HT1080 (cell line): ENCODE measurements at places on chromosomes 6 and 20.

GRCh38 chr6:113171882-113172281 is 685.3 kb upstream of the MARCKS start:
- DNase-seq: no peak

GRCh38 chr6:47484616-47485015 is 7.0 kb downstream of the CD2AP start:
- peak; percentile 83 for DNase-seq

DNA sequence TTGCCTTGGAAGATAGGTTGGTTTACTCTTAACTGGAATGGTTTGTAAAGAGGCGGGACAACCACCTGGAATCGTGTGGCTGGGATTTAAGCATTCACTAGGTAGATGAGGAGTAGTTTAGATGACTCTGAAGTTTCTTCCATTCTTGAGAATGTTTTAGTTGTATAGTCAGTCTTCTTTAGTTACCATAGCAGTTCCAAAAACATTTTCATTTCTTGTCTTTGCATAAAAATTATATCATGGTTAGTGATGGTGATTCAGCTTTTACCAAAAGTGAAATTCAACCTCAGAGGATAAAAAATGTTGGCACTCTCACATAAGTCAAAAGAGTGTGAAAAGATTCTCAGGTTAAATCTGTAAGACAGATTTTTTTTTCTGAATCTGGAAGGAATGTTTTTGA is 70.3 kb downstream of the SMAP1 start:
- no peak for DNase-seq

DNA sequence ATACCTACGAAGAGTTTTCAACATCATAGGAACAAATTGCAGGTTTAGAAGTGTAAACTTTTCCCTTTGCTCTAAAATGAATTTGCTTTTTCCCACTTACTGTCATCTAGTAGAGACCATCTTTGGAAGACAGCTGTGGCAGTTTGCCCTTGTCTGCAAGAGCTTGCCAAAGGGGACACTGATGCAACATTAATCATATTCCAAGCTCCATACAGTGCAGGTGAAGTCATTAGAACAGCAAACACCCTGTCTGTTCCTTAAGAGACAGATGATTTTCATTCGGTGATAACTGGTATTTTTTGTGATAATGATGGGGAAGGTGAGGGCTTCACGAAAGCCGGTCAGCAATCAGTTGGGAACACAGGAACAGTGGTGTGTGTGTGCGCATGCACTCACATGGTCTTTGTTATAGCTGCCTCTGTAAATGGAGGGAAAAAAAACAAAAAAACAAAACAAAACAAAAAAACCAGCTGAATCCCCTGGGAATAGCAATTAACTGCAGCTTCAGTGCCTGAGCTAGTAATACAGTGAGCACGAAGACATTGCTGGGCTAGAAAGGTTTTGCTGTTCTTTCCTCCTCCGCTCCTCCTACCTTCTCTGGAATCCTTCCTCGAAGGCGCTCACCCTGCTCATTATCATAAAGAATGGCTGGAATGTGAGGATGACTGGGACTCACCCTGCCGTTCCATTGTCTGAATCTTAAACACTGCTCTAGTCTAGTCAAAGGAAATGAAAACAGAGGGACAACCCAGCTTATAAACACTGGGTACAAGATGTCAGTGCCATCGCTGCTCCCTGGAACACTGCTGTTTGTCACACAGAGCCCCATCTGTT is 35.2 kb upstream of the KIF13A start:
- peak; percentile 42 for DNase-seq

GRCh38 chr6:154861825-154862224 is 128.6 kb downstream of the SCAF8 start:
- DNase-seq: no peak

DNA sequence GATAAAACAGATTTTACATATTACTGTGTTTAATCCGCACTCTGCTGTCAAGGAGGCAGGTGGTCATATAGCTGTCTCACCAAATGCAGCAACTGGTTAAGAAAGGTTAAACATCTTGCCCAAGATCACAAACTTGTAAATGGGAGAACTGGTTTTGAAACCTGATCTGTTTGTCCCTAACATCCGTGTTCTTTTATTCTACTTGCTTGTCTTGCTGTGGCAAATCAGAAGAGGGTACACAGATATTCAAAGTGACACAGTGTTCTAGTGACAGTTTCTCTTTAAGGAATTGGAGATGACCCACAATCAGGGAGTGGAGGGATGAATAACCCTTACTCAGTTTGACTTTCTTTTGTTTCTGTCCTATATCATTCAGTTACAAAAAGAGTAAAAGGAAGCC is 83.0 kb upstream of the SGK1 start:
- no peak for DNase-seq

GRCh38 chr20:16061351-16061750 is 511.9 kb downstream of the KIF16B start:
- DNase-seq: no peak

- DNase-seq: peak; percentile 90
These were observed 89.4 kb upstream of the ANKEF1 start for GRCh38 chr20:9945408-9945807.

DNA sequence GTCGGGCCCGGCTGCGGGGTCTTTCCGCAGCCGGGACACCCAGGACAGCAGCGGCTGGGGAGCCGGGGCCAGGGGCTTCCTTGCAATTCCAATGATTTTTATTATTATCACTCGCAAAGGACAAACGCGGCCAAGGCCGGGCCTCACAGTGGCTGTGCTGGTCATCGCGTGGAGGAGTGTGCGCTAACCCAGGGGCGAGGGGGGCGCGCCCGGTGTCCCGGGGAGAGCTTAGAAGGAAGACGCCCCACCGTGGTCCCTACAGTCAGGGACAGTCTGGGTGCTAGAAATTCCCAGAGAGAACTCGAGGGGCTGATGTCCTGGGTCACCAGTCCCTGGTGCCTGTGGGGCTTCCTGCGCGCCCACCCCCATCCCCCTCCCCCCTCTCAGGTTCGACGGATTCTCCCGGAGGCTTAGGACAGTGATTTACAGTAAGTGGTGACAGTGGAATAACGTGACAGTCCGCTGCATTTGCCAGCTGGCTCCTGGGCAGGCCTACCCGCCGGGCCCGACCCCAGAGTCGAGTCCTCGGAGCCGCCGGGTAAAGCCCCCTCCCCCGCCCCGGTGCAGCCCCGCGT is 9.5 kb downstream of the FOXC1 start:
- no peak for DNase-seq

GRCh38 chr6:2891768-2892170 is 11.3 kb downstream of the SERPINB9 start:
- DNase-seq: no peak
